ENCODE measurements at places on chromosomes 3 and 15. TPM values are rescaled to one million over a fixed set of nuclear protein-coding genes. Genes with fewer than 3 reads are reported as not detected.
A peak's percentile ranks its signal among the peaks of the same experiment; 100 is the strongest.

DNA sequence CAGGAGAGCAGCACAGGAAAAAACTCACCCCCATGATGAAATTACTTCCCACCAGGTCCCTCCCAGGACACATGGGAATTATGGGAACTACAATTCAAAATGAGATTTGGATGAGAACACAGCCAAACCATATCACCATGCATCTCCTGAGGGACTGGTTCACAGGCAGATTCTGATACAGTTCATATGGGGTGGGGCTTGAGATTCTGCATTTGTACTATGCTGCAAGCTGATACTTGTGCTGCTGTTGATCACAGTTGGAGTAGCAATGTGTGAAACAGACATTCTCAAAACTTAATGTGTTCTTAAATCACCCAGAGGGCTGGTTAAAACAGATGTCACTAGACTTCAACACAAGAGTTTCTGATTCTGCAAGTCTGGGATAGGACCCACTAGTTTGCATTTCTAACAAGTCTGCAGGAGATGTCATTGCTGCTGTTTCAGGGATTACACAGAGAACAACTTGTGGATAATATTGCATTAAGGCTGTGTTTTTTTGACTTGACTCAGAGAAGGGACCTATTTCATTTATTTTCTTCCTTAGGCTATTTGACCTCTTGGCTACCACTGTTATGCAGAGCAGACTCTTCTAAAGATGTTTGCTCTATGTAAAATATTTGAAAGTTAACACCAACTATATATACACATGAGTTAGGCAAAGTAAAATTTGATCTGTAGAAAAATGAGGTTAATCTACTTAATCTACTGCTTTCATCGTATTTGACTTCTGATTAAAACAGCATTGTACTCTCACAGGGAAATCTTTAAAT lies 194.2 kb upstream of the CNTN3 start:
- no peak for DNase-seq

DNA sequence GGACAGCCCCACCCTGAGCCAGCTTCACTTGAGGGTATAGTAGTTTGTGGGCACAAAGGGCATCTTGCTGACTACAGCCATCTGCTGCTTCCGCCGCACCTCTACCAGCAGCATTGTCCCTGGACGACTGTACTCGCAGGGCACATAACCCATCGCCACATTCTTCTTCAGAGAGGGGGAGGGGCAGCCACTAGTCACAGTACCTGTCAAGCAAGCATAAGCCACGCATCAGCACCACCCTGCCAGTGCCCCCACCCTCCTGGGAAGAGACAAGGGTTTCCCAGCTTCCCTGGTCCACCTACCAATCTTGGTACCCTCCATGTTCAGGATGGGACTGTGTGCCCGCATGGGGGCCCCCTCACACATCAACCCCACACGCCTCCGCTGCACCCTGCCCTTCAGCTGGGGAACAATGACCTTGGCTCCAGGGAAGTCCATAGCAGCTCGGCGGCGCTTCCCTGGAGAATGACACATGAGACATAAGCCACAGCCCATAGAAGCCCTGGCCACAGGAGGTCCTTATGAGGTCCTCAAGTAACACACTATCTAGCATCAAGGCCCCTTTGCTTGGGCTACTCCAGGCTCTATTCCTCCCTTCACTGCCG lies 4.7 kb downstream of the AMT start:
- DNase-seq = no peak

DNA sequence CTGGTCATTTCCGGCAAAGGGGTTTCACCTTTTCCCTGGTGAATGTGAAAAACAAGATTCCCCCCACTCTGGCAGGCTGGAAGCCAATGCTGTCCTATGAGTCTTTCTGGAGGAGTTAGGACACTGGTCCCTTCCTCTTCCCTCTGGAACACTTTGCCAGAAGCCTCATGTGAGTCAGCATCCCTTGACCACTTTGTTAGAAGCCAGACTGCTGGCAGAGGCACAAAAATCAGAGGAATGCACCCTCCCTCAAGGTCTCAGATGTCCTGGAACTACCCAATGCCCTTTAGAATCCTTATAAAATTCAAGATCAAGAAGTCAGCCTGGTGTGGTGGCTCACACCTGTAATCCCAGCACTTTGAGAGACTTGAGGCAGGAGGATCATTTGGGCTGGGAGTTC lies 26.6 kb downstream of the ITGB5 start:
- peak; percentile 94 for DNase-seq

The TMOD2 gene
- total RNA-seq = 22.3 TPM

DNA sequence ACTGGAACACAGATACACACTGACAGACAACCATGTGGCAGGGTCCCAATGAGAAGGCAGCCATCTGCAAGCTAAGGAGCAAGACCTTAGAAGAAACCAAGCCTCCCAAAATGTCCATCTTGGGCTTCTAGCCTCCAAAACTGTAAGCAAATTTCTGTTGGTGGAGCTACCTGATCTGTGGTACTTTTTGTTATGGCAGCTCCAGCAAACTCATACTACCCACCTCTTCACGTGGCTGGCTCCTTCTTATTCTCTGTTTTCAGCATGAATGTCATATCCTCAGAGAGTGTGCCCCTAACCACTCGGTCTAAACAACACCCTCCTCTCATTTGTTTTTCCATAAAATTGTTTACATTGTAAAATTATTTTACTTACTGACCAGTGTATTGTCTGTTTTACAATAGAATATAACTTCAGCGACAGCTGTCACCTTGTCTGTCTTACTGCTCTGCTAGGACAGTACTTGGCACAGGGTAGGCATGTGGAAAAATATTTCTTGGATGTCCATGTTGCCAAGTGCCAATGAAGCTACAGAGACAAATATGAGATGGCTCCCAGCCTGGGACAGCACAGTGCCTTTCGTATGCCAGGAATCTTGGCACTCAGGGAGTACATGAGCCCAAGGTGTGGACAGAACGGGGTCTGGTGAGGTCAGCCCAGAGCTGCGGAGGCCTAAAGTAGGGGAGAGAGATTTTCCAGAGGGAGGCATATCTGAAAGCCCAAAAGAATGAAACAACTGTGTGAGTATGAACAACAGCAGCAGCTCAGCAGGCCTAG lies 17.4 kb upstream of the SLC25A36 start:
- DNase-seq = no peak

GRCh38 chr3:71008350-71008935 lies 575.1 kb downstream of the FOXP1 start:
- DNase-seq = peak; percentile 25

The ALDH1A3 gene
- 51.2 TPM for total RNA-seq

DNA sequence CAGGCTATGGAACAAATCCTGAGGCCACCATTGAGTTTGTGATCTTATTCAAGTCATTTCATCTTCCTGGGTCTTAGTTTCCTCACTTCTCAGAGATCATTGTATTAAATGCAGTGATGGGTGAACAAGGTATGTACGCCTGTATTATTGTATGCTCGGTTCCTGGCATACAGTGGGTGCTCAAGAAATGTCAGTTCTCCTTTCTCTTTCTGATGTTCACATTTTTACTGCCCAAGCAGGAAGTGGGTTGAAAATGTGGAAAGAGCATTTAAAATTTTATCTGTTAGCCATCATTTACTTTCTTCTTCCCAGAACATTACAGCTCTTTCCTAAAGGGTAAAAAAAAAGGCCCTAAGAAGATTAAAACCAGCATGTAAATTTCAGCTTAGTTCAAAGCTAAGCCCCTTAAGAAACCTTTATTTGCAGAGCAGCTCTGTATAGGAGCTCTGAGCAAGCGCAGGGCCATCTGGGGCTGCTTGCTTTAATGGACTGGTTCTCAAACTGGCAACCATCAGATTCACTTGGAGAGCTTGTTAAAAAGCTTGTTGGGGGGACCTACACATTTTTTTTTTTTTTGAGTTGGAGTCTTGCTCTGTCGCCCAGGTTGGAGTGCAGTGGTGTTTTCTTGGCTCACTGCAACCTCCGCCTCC lies 179.4 kb downstream of the CHST2 start:
- DNase-seq = no peak

DNA sequence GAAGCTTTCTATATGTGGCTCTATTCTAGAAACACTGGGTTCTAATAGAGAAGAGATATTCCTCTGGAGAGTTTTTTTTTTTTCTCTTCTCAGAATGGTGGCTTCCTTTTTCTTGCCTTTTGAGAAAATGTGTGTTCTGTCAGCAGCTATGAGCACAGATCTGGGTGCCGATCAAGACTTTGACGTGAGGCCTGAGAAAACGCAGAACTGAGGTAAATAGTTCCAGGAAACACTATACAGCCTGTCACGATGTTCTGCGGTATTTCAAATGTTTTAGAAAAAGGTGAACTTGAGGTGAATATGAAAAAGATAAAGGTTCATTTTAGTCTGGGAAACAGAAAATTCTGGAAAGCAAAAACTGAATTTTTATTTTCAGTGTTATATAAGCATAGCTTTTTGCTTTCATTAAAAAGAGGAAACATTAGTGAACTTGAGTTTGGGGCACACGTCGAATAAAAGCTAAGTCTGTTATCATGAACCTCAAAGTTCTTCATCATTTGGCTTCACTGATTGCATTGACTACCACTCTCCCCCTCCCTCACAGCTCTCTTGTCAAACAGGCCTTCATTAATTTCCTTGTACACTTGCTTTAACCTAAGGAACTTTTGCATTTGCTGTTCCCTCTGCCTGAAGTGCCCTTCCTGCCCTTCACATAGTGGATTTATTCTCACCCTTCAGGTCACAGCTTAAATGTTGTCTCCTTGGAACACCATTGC lies 265.1 kb downstream of the NFKBIZ start:
- no peak for DNase-seq

GRCh38 chr3:100184948-100185570 lies 70.8 kb upstream of the FILIP1L start:
- DNase-seq = peak; percentile 12

The DAPK2 gene
- total RNA-seq = 6.5 TPM

The TRH gene
- total RNA-seq = not detected

- peak; percentile 43 for DNase-seq
Measured at GRCh38 chr3:149678351-149678950, 20.6 kb upstream of the WWTR1 start.

DNA sequence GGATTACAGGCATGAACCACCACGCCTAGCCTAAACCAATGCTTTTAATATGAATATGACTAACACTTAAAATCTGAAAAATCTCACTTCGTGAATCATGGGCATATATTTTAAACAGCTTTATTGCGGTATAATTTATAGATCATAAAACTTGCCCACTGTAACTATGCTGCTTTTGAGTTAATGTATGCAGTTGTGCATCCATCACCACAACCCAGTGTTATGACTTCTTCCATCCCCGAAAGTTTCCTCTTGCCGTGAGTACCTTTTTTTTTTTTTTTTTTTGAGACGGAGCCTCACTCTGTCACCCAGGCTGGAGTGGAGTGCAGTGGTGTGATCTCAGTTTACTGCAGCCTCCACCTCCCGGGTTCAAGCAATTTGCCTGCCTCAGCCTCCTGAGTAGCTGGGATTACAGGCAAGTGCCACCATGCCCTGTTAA lies 7.1 kb downstream of the KAT2B start:
- DNase-seq = no peak

DNA sequence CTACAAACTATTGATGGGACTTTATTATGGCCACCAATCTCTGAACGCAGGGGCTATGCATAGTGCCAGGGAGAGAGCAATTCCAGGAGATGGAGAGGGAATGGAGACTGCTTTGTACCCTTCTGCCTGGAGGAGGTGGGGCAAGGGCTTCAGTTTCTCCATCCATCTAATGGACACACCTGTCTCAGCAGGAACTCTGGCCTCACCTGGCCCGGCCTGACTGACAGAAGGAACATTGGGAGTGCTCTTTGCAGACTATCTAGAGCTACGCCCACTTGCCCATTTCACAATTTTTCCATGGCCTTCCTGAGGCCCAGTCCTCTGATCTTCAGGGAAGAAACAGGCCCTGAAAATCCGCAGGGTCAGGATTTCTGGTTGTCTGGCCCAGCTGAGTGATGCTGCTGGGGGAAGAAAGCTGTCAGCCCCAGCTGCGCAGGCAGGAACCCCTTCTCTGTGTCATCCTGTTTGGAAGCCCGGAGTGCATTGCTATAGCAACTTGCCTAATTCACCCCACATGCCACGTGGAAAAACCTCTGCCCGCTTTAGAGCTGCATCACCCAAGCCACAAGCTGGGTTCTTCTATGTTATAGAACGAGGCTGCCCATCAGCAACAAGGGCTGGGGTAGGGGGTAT lies 6.4 kb downstream of the ITGA11 start:
- no peak for DNase-seq

The TLR9 gene
- under 0.01 TPM for total RNA-seq

- DNase-seq = peak; percentile 54
Measured at GRCh38 chr3:156489462-156489911, 65.4 kb downstream of the SSR3 start.

GRCh38 chr3:45178183-45179023 lies 32.2 kb upstream of the CDCP1 start:
- no peak for DNase-seq

GRCh38 chr3:179236669-179237301 lies 14.1 kb downstream of the KCNMB3 start:
- DNase-seq = no peak

GRCh38 chr3:57918123-57918837 lies 89.9 kb upstream of the FLNB start:
- no peak for DNase-seq

- no peak for DNase-seq
Measured at GRCh38 chr3:64599651-64600050, 88.1 kb downstream of the ADAMTS9 start.

GRCh38 chr15:72307026-72307425 lies 12.9 kb downstream of the CELF6 start:
- DNase-seq = no peak

GRCh38 chr3:169103951-169104941 lies 559.3 kb downstream of the MECOM start:
- DNase-seq = no peak

The GLT8D1 gene
- total RNA-seq = 70.6 TPM

DNA sequence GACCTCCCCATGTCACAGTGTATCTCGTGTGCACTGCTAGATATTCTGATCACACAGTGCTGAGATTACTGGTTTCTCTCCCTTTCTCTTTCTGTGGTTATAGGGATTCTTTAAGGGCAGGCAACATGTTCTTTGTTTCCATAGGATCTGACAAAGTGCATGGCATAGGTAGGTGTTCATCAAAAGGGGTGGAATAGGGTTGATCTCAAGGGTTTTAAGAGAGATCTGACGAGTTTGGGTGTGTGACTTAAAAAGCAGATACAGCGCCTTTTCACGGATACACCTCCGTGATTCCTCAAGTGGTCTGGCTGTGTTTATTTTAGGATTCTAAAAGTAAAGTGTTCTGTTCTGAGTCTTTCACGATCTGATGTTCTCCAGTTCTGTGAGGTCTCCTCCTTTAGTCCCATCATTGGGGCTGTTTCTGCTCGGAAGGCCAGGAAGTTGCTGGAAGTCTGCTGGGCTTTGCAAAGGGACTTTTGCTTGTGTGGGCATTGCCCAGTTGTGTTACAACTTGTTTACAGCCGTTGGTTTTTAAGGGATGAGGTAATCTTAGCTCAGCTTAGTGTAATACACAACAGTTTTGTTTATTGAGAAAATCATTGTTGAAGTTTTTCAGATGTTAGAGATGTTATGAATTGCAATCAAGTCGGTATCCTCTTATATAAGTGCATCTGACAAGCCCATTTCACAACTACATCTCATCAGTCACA lies 34.8 kb downstream of the IGF1R start:
- DNase-seq = peak; percentile 16

Data from dermis blood vessel endothelial cell (primary cell).